Right hindlimb (tissue), 1 donor: ENCODE measurements at places on chromosomes 11 and 22.

- no peak for DNase-seq
Observed at GRCh38 chr11:40391679-40392078, 1067.8 kb downstream of the LRRC4C start.

DNA sequence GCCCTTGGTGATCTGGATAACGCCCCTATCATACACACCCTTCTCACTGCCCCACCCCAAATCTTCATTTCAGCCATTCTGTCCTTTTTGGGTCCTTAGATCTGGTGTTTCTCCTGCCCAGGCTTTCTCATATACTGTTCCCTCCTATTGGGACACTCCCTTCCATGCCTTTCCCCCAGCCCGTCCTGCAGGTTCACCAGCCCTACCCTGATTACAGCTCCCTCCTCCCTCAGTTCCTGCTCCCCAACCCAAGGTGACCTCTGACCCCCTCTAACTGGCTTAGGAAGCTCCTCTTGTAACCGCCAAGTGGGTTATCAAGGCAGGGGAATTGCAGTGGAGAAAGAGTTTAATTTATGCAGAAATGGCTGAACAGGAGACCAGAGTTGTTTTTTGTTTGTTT is 13.0 kb downstream of the MTFP1 start:
- DNase-seq = no peak

- DNase-seq = no peak
Observed at GRCh38 chr11:18461909-18462308, 6.3 kb downstream of the LDHAL6A start.

GRCh38 chr11:13288375-13289029 is 10.9 kb downstream of the BMAL1 start:
- no peak for DNase-seq

GRCh38 chr11:120339394-120339890 is 3.2 kb downstream of the ARHGEF12 start:
- DNase-seq = peak; percentile 40

DNA sequence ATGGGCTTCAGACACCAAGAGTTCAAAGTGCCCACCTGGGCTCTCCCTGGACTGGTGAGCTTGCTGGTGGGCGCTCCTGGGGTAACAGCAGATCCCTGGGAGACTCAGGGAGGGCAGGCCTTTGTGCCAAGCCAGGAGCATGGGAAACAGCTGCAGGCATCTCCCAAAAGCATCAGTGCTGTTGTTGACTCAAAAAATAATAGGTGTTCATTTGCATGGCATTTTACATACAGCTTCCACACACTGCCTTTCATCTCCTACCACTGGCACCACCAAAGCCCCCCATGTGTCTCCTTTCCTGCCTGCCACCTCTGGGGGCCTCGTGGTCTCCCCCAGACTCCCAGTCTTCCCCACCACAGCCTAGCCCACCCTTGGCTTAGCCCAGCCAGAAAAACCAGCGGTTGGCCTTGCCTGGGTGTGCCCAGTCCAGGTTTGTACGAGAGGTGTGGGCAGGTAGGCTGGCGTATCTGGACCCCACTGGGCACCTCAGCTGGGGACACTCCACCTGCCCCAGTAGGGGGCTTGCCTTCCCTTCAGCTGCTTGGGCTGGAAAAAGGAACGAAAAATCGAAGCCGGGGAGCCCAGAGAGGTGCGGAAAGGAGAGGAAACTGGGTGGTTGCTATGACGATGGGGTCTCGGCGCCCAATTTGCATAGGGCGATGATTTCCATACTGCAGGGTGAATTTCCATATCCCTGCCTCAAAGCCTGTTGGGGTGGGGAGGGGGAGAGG is 15.0 kb downstream of the POU2F3 start:
- DNase-seq = no peak

- no peak for DNase-seq
Observed at GRCh38 chr11:119317592-119318239, 786 bp upstream of the MCAM start.

DNA sequence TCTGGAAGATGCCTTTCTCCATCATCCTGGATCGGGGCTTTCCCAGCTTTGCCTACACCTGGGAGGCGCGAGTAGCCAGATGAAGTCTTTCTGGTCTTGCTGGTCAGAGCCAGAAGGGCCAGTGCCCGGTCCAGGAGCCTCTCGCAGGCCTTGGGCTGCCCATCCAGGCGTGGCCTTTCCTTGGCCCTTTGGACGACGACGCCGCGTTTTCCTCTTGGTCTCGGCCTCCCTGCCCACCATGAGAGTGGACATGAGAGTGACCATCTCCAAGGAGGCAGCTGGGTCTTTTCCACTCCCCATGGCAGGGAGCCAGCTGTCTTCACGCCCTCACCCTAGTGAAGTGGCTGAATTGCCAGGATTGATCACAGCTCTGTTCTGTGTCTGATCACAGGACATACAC is 3.5 kb downstream of the PTDSS2 start:
- no peak for DNase-seq

- no peak for DNase-seq
Observed at GRCh38 chr11:126190792-126191191, 20.7 kb downstream of the RPUSD4 start.

DNA sequence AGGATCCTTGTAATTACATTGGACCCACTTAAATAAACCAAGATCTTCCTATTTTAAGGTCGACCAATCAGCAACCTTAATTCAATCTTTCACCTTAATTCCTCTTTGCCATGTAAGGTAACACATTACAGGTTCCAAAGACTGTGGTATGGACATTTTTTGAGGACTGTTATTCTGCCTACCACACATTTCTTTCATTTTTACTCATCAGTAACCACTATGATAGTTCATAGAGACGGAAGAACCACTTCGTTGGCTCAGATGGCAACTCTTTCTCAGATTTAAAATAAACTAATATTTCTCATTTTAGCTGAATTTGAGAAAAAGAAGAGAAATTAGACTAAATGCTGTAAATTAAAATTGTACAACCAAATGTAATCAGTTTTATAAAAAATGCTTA is 96.3 kb downstream of the PAX6 start:
- DNase-seq = no peak

DNA sequence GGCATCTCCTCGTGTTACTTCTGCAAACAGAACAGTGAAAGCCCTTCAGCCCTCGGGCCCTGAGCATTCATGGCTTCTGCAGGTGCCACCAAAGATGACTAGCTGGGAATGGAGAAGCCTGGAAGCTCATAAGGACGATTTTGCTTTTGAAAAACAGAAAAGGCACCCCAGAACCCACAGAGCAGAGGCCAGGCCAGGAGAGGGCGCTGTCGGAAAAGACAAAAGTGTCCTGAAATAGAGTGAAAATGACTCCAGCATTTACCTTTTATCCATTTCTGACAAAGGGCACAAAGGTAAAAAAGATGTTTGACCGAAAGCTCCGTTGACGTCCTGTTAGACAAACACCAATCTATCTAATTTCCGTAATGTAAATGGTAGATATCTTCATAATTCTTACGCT is 37.6 kb downstream of the ZNF195 start:
- peak; percentile 31 for DNase-seq

- DNase-seq = peak; percentile 41
Observed at GRCh38 chr11:123357990-123358827, 71.9 kb upstream of the GRAMD1B start.

- no peak for DNase-seq
Observed at GRCh38 chr22:50471197-50471847, 3.5 kb downstream of the SBF1 start.

- DNase-seq = peak; percentile 29
Observed at GRCh38 chr11:31820438-31820818, 9.3 kb upstream of the PAX6 start.

DNA sequence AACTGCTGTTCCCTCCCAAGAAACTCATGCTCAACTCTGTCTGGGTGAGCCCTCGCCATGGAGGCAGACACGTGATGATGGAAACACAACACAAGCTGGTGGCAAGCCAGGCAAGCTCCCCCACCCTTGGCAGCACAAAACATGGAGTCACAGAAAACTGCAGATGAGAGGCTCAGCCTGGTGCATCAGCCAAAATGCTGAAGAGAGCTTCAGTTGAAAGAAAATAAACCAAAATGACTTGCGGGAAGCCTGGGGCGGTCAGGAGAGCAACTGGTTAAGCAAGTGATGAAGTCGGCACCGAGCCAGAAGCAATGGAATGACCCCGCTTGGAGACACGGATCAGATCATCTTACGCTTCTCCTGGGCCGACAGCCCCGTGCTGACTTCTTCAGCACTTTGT is 68.3 kb downstream of the C11orf58 start:
- DNase-seq = peak; percentile 66

- DNase-seq = no peak
Observed at GRCh38 chr22:47626428-47627390, 864.3 kb downstream of the TBC1D22A start.

DNA sequence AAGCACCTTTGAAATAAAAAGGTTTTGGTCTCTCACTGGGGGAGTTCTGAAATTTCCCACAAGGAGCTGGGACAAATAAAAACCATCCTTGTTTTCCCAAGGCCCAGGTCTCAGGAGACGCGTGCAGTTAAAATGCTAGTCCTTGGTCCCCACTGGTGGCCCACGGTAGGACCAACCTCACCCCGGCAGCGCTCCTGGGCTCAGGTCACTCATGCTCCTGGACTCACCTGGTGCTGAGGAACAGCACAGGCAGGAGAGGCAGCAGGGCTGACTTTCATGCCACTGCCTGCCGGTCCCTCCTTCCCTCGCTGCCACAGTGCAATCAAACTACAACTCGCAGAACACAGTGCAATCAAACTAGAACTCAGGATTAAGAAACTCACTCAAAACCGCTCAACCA is 356.8 kb upstream of the CCDC179 start:
- no peak for DNase-seq
